8988T (cell line): ENCODE measurements at places on chromosomes 3 and 15.

GRCh38 chr3:137765310-137766033, 1.4 kb downstream of the SOX14 start:
- DNase-seq = no peak

DNA sequence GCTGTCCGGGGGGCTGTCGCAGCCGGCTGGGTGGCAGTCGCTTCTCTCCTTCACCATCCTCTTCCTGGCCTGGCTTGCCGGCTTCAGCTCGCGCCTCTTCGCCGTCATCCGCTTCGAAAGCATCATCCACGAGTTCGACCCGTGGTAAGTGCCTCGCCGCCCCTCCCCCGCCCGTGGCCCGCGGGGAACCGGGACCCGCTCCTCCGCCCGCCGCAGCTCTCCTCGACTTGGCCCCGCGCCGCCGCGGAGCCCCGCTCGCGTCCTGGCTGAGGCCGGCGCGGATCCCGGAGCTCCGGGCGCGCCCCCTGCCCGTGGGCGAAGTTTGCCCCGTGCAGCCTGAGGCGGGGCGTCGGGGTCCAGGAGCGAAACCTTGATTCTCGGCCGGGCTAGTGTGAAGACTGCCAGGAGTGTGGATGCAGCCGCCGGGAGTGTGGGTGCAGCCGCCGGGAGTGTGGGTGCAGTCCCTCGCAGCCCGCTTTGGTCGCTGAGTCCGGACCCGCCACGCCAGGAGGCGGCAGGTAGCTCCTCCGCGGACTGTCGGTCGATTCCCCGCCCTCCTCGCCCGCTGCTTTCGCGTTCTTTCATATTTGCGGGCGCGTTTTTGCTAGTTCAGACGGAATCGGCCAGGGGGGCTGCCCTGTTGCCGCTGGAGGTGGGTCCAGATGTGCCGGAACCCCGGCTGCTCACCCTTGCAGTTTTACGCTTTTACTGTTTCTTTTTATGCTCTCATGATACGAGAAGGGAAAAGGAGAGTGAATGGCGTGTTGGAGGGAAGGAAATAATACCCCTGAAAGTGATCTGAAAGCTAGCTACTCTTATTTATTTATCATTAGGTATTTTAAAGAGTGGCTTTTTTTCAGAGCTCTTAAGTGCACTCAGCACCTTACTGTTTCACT, 692 bp downstream of the STT3B start:
- peak; percentile 45 for DNase-seq

DNA sequence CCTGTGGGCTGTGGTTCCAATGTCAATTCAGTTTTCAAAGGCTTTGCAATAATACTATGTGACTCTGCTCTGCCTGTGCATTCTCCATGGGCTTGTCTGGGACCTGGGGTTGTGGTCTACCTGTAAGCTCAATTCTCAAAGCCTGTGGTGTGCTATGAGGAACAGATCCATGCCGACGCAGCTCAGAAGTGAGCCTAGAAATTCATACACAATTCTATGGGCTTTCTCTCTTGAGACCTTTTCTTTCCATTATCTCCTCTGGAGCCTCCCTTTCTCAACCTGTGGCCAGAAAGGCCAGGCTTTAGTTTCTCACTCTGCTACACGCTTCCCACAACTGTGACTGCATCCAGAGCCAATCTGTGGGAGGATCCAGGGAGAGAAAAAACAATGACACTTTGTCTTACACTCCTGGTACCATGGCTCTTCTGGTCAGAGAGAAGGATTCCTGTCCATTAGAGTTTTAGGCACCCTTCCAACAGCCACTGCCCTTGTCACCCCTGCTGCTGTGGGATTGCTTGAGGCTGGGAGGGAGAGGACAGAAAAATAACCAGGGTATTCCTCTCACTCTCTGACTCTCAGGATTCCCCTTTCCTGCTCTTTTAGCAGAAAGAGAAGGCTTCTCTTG, 34.1 kb upstream of the KLF13 start:
- DNase-seq = no peak

DNA sequence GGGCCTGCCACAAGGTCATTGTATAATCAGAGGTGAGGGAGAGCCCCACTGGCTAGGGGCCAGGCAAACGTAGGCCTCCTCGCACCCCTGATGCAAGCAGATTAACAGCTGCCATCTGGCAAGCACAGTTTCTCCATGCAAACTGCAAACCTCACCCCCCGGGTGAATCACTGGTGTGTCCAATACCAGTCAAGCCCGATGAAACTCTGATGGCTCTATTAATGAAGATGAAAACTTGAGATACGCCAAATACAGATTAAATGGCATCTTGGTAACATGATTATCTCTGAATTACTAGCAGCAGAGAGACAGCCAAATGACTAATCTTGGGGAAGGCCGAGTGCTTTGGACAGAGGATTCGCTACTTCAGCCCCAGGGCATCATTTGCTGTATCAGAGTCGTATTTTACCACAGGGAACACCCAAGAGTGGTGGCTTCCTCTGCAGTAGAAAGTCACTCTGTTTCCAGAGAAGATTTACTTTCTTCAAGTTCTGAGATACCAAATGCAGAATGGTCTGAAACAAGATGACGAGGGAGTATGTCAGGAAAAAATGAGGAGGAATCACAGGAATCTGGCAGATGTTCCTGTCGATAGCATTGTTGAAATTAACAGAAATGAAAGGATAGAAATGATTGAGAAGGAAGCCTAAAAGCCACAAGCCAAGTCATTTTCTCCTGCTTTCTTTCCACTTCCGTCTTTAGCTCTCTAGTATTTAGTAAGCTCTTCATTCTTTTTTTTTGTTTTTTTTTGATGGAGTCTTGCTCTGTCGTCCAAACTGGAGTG, 96.2 kb upstream of the NR2F2 start:
- DNase-seq = no peak

- DNase-seq = peak; percentile 83
These were observed 16.8 kb upstream of the MCCC1 start for GRCh38 chr3:183116025-183116614.

GRCh38 chr3:27659279-27660021, 62.7 kb downstream of the EOMES start:
- peak; percentile 52 for DNase-seq

DNA sequence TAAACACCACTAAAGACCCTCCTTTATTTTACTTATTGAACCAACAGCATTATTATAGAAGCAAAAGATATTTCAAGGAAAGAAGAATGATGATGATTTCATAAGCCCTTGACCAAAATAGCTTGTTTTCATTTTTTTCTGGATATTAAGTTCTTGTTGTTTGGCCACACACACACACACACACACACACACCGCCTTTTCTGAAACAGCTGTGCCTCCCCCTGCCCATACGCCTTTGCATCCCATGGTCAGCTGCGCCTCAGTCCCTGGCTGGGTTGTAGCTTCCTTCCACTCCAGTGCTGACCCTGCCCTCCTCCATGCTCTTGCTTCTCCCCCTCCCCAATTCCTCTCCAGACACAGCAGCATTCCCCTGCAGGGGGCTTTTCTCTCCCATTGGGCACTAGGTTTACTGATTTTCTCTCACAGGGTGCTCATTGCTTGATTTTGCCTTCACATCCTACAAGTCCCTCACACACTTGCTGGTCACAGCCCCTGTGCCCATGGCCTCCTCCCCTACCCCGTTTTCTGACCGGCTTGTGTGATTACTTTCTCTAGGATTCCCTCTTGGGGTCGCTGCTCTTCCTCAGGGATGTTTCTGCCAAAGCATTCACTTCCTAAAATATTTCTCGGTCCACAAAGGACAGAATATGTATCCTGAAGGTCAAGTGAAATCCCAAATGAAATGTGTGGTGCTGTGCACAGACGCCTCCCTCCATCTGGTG, 18.4 kb downstream of the MESP1 start:
- DNase-seq = no peak

DNA sequence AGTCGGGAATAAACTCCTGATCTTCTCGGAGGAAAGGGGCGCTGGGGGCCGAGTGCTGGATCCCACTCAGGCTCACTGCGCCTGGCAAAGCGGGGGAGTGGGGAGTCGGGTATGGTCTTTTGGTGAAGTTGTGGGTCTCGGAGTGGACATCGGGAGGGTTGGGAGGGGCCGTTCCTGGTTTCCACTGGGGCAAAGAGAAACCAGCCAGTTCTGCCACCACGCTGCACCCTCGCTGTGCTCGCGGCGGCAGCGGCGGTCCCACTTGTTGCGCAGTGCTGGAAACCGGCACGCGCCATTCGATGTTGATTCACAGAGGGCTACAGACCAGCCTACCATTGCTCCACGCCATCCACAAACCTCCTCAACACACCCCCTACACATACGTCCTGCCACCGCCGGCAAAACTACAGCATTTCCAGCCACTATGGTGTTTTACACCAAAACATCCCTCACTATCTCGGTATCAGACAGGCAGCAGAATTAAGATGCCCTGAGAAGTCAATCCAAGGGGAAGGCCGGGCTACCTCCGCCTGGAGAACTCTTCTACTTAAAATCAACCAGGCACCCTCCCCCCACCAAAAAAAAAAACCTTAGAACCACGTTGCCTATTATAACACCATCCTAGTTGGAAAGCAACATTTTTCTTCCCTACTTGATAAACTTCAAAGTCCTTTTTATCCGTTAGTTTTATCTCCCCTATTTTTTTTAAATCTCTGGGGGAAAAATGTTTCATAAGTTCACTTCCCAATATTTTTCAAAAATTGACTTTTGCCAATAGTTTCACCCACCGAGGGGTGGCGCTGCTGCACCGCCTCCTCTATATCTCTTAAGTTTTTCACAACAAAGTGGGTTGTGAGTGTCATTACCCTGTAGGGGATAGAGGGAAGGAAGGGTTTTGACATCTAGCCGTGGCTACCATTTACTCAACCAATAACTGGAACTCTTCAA, 3.6 kb downstream of the BCL6 start:
- DNase-seq = no peak

DNA sequence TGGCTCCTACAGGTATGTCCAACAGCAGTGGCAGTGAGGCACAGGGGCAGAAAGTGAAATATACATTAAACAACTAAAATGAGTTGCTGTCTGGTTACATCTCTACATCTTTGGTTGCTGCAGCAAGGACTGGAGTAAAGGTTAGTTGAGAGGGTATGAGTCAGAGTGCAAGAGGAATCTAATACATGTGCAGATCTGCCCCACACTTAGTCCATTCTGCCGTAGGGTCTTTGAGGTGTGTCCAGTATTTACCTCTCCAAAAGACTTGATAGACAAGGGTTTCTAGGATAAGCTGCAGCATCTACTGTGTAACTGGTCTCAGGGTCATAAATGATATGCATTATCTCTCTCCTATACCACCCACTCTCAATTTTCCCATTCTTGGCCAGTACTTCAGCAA, 6.2 kb upstream of the NEDD4 start:
- no peak for DNase-seq
